ENCODE measurements at places on chromosomes 7 and 10.

DNA sequence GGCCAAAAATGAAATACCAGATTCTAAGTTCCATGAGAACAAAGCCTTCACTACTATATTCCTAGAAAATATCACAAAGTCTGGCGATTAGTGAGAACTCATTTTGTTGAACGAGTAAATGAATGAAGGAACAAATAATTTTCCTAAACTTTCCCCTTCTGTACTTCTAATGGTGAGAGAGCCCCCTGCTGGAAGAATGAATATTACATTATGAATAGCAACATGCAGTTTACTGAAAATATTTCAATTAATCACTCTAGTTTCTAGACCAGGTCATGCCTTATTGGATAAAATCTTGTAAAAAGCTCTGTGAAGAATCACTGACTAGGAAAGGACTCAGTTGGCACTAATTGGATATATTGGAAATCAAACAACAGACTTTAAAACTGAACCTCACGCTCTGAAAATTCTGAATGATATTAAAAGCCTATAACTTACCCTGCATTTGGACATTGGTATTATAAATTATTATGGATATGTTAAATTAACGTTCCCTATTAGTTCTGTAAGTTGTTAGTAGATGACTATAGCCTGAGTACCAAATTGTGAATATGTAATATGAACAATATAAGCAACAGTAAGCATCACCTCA lies 32.4 kb upstream of the MTPN start:
- peak; percentile 65 for DNase-seq

GRCh38 chr7:24709051-24709450 lies 48.2 kb downstream of the GSDME start:
- DNase-seq: no peak

- DNase-seq: no peak
Measured at GRCh38 chr10:71821909-71822763, 28.9 kb downstream of the PSAP start.

GRCh38 chr10:118407777-118408176 lies 65.7 kb upstream of the FAM204A start:
- DNase-seq: no peak

- no peak for DNase-seq
Measured at GRCh38 chr7:33669251-33669670, 236.1 kb upstream of the BMPER start.

DNA sequence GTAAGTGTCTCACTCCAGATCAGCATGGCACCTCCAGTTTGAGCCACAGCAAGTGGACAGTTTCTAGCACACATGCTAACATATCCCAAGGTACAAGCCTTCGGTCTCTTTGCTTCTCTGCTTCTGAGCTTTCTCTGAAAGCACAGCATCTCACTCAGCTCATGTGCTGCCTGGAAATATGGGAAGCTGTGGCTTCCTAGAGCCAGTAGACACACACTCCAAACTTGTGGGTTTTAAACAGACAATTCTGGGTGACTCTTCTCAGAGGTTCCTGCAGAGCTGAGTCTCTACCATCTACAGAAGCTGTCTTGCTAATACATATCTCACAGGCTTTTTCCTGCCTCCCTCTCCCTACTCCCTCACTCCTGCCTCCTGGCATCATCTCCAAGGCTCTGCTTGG lies 23.9 kb upstream of the TMEM273 start:
- DNase-seq: no peak

GRCh38 chr7:104548861-104549260 lies 220.5 kb downstream of the LHFPL3 start:
- no peak for DNase-seq

DNA sequence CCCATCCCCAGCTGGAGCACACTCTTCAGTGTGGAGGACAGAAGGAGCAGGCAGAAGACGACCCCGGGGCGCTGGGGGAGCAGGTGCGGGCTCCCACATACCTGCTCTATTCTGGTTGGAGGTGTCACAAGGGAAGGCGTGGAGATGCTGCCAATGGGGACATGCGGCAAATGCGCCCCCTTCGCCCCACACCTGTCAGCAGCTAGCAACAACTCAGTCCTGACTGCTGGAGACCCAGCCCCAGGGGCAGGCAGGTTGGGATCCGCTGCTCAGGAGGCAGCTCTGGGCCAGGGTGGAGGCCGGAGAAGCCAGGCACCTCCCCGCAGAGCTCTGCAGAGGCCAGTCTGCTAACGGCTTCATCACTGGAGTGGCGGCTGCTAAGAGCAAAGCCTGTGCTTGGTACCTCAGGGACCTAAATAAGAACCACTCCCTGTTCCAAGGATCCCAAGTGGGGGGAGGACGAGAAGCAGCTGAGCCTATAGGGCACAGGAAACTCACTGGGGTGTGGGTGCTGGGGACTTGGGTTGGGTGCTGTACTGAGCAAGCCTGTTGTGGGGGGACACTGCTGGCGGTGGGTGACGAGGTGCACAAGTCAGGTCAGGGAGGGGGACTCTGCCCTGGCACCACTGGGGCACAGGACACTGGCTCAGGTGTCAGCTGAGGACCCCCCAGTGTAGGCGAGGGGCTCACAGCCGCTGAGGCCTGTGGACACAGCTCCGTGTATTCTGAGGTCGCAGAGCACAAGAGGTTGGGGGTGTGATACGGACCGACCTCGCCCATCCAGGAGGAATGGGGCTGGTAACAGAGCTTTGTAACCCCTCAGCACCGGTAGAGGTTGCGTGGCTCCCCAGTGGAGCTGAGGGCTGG lies 19.2 kb upstream of the GPR146 start:
- DNase-seq: no peak

DNA sequence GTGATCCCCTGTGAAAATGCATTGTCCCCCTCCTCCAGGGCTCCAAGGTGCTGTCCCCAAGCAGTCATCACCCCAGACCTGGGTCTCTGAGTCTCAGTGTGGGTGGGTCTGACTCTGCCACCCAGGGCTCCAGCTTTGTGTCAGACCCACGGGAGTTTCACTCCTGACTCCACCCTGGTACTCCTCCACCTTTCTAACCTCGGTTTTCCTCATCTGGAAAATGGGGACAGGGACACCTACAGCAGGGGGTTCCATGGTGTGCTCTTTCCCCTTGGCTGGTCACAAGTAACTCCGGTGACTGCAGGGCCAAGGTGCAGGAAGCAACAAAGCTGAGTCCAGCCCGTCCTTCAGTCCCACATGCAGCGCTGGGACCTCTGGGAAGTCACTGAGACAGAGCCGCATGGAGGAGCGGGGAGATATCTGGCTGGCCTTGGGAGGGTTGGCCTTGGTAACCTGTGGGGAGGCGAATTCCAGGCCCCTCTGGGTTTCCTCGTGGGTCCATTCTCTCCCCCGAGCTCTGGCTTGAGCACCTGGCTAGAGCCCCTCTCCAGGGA lies 41.8 kb upstream of the RABGEF1 start:
- no peak for DNase-seq

DNA sequence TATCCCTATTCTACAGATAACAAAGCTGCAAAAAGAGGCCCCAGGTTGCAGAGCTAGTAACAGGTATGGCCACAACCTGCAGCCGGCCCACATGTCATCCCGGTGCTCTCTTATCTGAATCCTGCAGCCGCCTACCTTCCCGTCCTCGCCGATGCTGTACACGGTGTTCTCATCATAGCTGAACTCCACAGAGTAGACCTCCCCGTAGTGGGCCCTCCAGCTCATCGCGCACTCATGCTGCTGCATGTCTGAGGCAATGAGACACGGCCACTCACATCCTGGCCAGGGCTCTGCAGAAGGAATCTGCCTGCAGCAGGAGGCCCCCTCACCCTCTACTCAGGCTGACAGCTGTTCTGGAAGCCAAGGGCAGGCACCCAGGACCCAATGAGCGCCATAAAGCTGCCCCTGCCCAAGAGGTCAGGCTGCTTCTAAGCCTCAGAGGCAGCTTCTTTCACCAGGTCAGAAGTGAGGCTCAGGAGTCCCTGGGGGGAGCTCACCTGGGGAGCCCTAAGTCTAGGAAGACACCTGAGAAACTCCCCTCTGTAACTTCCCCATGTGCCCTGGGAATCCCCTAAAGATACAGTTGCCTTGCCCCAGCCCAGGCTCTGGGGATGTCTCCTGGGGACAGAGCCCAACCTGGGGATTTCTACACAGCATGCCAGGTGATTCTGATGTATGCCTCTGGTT lies 17.9 kb upstream of the CYREN start:
- DNase-seq: no peak

DNA sequence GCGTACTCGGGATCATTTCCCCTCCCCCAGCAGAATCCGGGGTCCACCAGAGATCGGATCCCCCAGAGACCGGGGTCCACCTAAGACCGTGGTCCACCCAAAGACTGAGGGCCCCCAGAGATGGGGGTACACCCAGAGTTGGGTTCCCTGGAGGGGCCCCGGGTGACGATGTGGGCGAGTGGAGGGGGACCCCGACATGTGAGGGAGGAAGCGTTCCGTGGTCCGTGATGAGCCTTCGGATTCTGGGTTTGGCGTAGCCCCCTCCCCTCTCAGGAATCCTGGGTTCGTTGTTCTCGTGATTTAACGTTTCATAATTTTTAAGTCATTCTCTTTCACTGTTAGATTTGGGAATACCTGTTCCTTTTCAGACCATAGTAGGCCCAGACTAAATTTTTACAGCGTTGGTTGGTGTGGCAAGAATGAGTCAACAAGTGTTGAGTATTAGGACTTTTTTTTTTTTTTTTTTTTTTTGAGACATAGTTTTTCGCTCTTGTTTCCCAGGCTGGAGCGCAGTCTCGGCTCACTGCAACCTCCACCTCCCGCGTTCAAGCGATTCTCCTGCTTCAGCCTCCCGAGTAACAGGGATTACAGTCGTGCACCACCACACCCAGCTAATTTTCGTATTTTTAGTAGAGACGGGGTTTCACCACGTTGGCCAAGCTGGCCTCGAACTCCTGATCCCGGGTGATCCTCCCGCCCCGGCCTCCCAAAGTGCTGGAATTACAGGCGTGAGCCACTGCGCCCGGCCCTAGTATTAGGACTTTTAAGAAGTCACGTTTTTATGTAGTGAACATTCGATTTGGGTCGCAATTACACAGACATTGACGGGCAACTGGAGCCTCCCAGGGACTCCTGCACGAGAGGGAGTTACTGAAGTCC lies 672 bp downstream of the GTPBP4 start:
- DNase-seq: peak; percentile 14

- DNase-seq: no peak
Measured at GRCh38 chr7:2111568-2111967, 121.2 kb downstream of the MAD1L1 start.

GRCh38 chr7:102096706-102097427 lies 189.8 kb upstream of the SH2B2 start:
- no peak for DNase-seq

GRCh38 chr7:98778421-98778820 lies 91.4 kb downstream of the TMEM130 start:
- no peak for DNase-seq

- DNase-seq: peak; percentile 20
Measured at GRCh38 chr7:33744293-33745075, 160.9 kb upstream of the BMPER start.

DNA sequence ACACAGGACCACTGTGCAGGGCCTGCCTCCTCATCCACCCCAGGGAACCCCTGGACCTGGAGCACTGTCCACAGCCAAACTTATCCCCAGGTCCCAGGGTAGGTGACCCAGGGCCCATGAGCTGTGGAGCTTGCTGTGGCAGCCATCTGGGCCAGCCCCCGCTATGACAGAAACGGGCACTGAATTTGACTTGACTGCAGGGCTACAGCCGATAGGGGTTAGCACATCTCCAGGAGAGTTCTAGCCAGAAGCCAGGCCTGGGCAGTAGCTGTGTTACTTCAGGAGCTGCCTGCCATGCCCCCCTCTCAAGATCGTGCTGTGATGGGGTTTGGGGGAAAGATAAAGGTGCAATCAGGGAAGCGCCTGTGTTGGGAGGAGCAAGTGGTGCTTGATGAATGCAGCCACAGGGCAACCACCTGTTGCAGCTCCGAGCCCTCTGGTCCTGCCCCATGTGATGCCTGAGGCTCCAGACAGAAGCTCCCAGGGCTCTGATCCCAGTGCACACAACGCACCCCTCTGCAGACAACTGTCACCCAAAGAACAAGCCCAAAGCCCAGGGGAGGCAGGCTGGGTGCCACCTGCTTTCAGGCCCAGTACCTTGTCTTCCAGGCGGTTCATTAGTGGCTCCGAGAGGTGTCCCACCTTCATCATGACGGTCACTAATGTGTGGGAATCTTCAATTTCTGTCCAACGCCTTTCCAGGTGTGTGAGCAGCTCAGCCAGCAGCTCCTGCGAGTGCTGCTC lies 6.5 kb downstream of the TBRG4 start:
- no peak for DNase-seq
